ENCODE measurements at places on chromosomes 1 and 21.

- DNase-seq = no peak
Observed at GRCh38 chr1:3356827-3357460, 97.5 kb upstream of the ARHGEF16 start.

DNA sequence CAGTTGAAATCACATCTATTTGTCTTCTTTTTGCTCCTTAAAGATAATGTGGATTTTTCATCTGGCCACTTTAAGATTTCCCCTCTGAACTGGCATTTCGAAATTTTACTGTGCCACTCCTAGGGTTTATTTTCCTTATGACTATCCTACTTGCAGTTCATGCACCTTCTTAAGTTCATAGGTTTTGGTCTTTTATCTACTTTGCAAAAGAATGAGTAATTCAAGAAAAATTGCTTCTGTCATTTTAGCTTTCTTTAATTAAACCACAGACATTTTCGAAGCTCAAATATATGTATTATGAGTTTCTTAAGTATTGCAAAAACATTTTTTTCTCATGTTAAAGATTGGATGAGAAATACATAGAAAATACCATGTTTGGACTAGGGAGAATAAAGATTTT lies 1244.8 kb upstream of the TMPRSS15 start:
- no peak for DNase-seq

DNA sequence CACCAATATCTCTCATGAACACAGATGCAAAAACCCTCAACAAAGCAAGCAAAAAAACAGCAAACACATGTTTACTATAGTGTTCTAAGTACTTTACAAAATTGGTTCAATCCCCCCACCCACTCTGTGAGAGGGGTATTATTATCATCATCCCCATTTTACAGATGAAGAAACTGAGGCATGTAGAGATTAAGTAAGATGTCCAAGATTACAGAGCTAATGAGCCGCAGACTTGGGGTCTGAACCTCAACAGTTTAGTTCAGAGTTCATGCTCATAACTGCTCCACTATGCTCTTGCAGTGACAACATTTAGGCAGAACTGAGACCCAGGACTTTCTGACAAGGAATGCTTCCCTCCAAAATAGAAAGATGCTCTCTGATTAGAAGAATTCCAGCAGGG lies 21.9 kb downstream of the CLSTN1 start:
- DNase-seq = no peak

DNA sequence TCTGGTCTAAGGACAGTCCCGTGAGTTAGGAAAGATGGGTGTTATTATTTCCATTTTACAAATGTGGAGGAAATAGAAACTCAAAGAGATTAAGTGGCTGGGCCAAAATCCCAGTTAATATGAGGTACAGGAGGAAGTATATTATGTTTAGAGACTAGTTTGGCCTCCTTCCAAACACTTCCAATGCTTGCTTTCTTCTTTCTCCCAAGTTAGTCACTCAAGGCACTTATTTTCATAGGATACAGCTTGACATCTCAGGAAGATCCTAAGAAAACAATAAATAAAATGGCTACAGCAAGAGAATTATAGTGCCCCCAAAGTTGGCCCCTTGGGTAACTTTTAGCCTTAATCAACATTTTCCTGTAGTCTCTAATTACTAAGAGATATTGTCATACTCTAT lies 47.5 kb upstream of the IPO9 start:
- no peak for DNase-seq

DNA sequence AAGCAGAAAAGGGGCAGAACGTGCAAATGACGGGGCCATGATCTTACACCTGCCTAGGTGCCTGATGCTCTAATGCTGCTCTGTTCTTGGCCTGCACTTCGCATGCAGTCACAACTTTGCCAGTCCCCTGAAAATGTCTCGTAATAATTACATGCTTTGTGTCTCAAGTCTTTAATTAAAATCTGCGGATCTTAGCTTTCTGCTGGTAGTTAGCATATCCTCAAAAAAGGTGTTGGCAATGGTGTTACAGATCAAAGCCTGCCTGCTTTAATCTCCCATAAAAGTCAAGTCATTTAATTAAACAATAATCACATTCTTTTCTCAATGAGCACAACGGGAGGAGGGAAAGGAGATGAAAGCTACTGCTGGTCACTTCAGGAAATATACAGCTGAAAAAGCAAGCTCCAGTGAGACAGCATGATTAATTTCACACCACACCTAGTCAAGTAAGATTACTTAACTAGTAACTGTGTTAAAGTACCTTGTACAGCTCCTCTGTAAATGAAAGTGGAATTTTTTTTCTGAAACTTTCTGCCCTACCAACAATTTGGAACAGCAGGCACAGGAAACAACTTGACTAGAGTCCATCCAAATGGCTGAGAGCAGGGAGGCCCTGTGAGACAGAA lies 45.8 kb downstream of the STX6 start:
- DNase-seq = no peak

GRCh38 chr1:39898648-39899603 lies 2.8 kb downstream of the MYCL start:
- no peak for DNase-seq

- DNase-seq = no peak
Observed at GRCh38 chr1:204990059-204990664, 52.9 kb upstream of the CNTN2 start.

- DNase-seq = no peak
Observed at GRCh38 chr21:44892095-44892494, 18.6 kb upstream of the PTTG1IP start.

- DNase-seq = no peak
Observed at GRCh38 chr1:64743954-64744491, 852 bp upstream of the RAVER2 start.

DNA sequence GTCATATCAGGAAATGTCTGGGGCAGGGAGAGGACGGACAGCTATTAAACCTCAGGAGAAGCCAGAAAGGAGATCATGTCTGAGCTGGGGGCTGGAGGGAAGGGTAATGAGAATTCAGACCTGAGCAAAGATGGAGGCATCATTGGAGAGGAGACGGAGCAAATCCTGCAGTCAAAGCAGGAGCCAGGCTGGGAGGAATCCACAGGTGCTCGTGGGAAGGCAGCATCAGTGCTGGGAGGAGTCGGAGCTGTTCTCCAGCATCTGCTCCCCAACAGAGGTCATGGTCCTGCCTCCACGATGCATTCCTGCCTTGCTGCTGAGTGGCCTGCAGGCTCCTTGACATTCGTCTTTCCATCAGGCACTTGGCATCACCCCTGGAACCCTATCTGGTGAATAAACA lies 148.3 kb upstream of the RAB4A start:
- DNase-seq = no peak

DNA sequence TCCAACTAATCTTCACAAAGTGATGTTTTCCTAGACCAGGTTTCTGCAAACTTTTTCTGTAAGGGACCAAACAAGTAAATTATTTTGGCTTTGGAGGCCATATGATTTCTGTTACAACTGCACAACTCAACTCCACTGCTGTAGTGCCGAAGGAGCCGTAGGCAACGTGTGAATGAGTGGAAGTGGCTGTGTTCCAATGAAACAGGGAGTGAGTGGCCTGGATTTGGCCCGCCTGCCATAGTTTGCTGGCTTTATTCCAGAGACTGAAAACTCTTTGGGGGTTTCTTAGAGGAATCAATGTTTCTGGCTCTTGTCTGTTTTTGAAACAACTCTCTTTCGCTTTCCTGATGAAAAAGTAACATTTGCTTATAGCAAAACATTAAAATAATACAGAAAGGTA lies 12.6 kb upstream of the ACTL8 start:
- DNase-seq = no peak

DNA sequence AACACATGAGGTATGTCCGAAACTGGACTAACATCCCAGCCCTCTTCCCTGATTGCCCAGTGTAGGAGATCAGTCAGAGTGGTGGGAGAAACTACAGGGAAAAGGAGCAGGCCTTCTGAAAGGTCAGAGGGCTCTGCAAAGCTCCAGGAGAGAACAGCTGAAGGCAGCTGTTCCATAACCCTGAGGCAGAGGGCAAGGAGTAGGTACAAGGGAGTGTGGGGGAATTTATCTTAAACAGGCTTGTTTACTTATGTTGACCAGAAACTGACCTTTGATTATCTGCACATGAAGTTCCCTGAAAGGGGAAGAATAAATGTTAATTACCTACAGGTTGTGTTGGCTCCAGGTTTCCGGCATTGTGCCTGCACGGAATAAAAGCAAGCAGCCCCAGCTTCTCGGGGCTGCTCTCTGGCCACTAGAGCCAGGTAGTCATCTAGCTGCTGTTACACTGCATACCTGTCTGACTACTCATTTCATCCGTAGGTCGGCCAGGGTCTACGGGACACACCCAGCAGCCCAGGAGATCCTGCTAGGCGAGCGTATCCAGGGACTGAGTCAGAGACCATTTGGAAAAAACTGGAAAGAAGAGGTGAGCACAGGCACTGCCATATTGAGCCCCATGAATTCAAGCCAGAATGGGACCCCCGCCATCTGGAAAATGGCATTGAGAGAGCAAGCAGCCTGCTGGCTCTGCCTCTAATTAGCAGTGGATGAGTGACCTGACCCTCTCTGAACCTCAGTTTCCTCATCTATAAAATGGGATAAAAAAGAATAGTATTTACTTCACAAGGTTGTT lies 14.9 kb upstream of the PAQR7 start:
- DNase-seq = no peak

- DNase-seq = no peak
Observed at GRCh38 chr21:45713613-45714012, 70.1 kb downstream of the PCBP3 start.

DNA sequence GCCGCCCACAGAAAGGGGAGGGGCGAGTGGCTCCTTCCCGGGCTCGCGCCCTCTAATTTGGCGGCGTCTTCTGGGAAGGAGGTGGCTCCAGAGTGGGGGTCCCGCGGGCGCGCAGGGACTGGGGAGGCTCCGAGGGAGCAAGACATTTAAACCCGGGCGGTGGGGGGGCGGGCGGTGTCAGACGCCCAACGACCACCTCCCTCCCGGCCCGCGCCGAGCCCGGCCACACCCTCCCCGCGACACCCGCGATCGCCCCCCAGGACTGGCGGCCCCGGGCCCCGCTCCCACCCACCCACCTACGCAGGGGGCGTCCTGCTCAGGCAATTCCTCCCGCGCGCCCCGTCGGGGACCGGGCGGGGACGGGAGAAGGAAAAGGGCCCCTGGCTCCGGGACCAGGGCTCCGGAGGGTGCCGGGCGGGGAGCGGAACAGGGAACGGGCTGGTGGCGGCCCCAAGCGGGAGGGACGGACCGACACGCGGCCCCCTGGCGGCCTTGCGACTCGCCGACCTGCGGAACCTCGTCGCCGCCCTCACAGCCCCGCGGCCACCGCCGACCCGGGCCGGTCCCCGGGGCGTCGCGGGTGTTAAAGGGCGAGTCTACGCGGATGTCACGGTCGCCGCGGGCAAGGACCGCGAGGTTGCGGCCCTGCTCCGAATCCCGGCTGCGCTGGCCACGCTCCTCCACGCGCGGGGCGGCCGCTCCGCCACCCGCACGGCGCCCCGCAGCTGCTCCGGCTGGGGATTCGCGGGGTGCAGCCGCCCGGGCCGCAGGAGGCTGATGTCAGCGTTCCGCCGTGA lies 94.0 kb upstream of the FMN2 start:
- no peak for DNase-seq

- DNase-seq = no peak
Observed at GRCh38 chr1:221644145-221644448, 97.8 kb downstream of the DUSP10 start.

GRCh38 chr1:82423174-82423815 lies 622.6 kb downstream of the ADGRL2 start:
- no peak for DNase-seq

GRCh38 chr1:85149805-85150204 lies 51.0 kb downstream of the SYDE2 start:
- no peak for DNase-seq

GRCh38 chr1:63134501-63135173 lies 187.7 kb upstream of the FOXD3 start:
- no peak for DNase-seq

GRCh38 chr1:30095451-30096025 lies 627.8 kb downstream of the MATN1 start:
- DNase-seq = no peak

GRCh38 chr21:34536820-34537219 lies 24.8 kb upstream of the KCNE1 start:
- DNase-seq = no peak

- DNase-seq = no peak
Observed at GRCh38 chr21:42330380-42331371, 15.5 kb upstream of the TFF3 start.

DNA sequence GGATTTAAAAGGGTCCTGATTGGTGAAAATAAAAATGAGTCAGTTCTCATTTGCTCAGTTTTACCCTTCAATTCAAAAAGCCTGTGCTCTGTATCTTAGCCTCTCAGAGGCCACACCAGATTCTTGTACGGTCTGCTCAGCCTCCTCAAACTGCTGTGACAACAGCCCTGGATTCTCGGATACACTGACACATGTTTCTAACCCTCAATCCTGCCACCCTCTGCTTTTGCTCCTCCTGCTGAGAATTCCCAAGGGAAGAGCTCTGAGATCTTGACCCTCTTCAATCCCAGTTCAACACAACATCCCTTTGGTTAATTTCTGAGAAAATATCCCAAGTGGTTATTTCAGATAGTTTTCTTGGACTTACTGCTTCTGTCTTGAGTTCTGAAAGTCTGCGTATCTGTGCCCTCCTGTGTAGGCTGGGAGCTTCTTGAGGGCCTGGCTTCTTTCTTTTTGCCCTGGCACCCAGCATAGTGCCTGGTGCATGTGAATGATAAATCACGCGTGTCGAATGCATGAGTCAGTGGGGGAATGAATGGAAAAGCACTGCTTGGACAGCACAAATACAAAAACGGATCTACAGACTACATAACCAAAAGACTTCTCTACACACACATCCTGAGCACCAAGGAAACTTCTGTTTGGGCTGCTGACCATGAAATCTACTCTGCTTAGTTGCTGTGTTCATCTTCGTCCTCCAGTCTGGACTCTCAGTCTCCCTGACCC lies 24.5 kb downstream of the IRF2BP2 start:
- no peak for DNase-seq

DNA sequence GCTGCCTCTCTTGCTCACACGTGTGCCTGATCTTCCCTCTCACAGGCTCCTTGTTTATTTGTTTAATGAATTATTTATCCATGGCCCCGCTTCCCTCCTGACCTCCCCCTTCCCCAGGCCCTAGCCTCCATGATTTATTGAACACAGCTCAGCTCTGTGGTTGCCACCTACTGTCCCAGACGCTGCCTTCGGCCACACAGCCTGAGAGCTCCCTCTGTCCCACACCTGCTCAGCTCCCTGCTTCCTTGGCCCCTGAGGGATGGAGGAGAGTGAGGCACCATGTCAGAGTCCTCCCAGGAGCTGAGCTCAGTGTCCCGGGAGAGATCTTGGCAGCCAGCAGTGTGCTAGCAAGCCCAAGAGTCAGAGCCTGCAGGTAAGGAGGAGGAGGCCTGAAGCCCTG lies 3.1 kb upstream of the EFNA3 start:
- no peak for DNase-seq

GRCh38 chr21:42534421-42535378 lies 21.0 kb downstream of the SLC37A1 start:
- no peak for DNase-seq

GRCh38 chr1:151737026-151737425 lies 15.7 kb downstream of the RIIAD1 start:
- DNase-seq = no peak

- DNase-seq = no peak
Observed at GRCh38 chr1:153032073-153032472, 1.1 kb downstream of the SPRR1B start.

- DNase-seq = peak; percentile 89
Observed at GRCh38 chr1:27830621-27831440, at the start of gene PPP1R8. PPP1R8 (plus strand) TSS chr1:27830782; CDS start chr1:27830836, 54 bp downstream.

- DNase-seq = no peak
Observed at GRCh38 chr1:168879896-168880734, 151.1 kb upstream of the DPT start.

Data from T1000 (cell line).